Fibroblast of villous mesenchyme (primary cell): ENCODE measurements at places on chromosomes 3 and 15.

DNA sequence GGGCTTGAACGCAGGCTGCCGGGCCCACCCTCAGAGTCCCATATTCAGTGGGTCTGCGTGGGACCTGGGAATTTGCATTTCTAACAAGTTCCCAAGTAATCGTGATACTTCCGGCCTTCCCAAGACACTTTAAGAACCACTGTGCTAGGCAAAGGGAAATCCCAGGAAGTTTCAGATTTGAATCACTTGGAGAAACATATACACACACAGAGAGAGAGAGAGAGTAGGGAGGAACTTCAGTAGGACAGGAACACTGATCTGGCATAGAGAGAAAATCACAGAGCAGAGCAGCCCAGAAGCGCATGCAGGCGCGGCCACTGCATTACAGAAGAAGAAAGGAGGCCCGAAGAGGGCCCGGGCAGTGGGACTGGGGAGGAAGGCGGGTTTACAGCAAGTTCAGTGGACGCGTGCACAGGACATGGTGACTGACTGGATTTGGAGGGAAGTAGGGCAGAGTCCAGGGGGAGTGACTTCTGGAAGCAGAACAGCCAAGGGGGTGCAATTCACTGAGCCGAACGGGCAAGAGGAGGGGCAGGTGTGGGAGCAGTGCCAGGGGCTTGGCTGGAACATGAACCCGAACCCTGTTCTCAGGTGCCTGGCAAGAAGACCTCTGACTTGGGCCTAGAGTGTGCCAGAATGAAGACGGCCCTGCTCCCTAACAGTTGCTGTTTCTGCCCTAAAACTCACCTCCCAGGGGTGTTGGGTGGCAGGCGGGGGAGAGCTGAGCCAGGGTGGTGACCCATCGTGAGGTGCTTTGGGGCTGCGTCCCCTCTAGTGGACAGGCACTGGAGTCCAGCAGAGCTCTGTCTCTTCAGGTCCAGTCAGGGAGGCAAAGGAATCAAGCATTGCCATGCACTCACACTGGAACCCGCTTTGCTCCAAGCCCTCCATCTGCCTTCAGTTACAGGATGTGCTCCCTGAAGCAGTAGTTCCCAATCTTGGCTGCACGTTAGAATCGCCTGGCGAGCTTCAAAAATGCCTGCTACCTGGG lies 101.3 kb upstream of the HES1 start:
- peak; percentile 22 for DNase-seq

GRCh38 chr15:80970018-80970657 lies 19.5 kb downstream of the MESD start:
- peak; percentile 72 for DNase-seq

- DNase-seq, result no peak
These were observed 96.0 kb downstream of the VPS8 start for GRCh38 chr3:184907681-184908649.

DNA sequence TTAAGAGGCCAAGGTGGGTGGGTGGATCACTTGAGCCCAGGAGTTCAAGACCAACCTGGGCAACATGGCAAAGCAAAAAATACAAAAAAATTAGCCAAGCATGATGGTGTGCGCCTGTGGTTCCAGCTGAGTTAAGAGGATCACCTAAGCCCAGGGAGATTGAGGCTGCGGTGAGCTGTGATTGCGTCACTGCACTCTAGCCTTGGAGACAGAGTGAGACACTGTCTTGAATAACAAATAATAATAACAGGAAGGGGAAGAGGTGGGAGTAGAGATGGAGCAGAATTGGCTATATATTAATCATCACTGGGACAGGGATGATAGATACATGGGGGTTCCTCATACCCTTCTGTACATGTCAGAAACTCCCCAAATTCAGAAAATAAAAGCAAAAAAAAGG lies 23.8 kb upstream of the NMB start:
- peak; percentile 84 for DNase-seq

- DNase-seq, result no peak
These were observed 205.9 kb downstream of the ZIC1 start for GRCh38 chr3:147615035-147615434.

DNA sequence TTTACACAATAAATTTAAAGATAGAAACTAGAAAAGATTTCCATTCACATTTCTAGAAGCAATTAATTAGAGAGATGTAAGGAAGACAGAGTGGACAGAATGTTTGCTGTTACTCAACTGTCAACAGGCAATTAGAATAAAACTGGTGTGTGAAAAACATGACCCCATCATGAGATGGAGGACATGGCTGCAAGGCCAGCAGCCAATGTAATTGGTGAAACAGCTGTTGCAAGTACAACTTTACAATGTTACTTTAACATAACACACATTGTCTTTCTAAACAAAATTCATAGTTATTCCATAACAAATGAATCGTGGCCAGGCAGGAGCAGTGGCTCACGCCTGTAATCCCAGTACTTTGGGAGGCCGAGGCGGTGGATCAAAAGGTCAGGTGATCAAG lies 28.6 kb upstream of the STAG1 start:
- peak; percentile 7 for DNase-seq

GRCh38 chr3:56700151-56700550 lies 17.1 kb upstream of the TASOR start:
- no peak for DNase-seq

DNA sequence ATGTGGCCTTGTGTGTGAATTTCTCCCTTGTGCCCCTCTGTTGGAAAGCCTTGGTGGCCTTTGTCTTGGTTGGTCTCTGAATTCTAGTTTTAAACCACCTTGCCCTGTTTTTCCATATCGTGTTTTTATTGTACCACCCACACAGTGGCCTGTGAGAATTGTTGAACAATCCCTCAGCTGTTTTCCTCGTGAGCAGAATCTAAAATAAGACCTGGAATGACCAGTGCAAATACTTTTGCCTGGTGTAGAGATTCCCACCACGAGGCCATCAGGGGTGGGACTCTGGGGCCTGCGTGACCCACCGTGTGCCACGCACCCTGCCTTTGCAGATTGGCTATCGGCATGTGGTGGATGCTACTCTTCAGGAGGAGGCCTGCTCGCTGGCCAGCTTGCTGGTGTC lies 19.0 kb upstream of the CLEC3B start:
- no peak for DNase-seq

GRCh38 chr3:5022187-5022965 lies 43.1 kb downstream of the BHLHE40 start:
- DNase-seq, result no peak

GRCh38 chr15:82122746-82123400 lies 77.1 kb upstream of the MEX3B start:
- DNase-seq, result peak; percentile 98

GRCh38 chr3:45130476-45130875 lies 15.7 kb downstream of the CDCP1 start:
- no peak for DNase-seq

DNA sequence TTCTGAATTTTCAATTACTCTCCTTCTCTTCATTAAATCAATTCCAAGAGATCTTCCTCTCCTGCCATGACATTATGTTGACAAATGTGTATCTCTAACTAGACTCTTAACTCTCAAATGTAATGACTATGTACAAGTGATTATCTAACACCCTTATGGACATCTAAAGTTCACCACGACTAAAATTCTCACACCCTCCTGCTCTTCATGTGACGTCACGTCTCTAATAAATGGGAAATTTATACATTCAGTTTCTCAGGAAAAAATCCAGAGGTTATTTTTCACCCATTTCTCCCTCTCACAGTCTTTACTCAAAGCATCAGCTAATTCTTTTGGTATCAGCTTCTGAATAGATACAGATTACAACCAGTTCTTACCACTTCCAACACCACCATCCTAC lies 237.5 kb upstream of the EPHA6 start:
- DNase-seq, result no peak

- DNase-seq, result no peak
These were observed 1030.4 kb upstream of the CADM2 start for GRCh38 chr3:83928391-83928790.
